ENCODE measurements at places on chromosomes 2 and 18. TPM values are rescaled to one million over a fixed set of nuclear protein-coding genes. Genes with fewer than 3 reads are reported as not detected.

The SERPINB10 gene
- 0.29 TPM for total RNA-seq

The ABCG5 gene
- total RNA-seq = not detected

GRCh38 chr2:117918608-117919007, 95.3 kb downstream of the CCDC93 start:
- H3K27ac ChIP-seq = no peak overlapping the region
- H3K36me3 ChIP-seq = peaks cover 40% of the 10 kb centered on the region
- no peaks in the 10 kb centered on the region for H3K27me3 ChIP-seq
- no peak overlapping the region for H3K4me3 ChIP-seq

DNA sequence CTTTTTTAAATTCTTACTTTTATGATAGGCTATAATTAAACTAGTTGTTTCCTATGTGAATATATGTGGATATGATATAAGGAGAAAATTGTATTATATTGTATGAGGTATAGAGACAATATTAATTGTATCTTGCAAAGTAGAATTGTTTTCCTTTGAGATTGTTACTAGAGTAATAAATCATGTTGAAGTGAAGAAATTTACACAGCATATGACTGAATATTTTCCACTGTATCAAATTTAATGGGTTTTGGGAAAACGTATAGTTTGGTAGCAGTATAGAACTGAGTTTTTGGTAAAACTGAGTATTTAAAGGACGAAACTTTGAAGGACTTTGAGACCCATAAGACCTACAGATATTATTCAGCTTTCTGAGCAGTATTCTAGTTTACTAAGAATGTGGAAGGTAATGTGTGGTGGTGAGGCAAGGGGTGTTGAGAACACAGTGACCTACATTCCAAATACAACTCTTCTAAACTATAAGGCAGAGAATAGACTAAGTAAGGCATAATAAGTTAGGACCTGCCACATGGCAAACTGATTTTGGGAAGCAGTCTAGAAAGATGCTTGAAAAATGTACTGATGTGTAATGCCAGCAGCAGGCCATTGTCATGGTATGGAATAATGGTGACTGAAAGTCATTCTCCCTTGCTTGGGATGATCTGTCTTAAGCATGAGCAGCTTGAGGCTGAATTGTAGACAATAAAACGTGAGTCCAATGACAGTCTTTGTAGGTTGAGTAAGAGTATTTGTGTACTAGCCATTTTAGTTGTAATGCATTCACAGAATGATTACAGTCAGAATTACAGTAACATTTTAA, 29.6 kb downstream of the PKP4 start:
- H3K27ac ChIP-seq = peak overlapping the region; percentile 88
- H3K4me1 ChIP-seq = peaks cover 33% of the 10 kb centered on the region
- peak; percentile 88 for DNase-seq
- H3K27me3 ChIP-seq = no peaks in the 10 kb centered on the region
- H3K36me3 ChIP-seq = no peaks in the 10 kb centered on the region

DNA sequence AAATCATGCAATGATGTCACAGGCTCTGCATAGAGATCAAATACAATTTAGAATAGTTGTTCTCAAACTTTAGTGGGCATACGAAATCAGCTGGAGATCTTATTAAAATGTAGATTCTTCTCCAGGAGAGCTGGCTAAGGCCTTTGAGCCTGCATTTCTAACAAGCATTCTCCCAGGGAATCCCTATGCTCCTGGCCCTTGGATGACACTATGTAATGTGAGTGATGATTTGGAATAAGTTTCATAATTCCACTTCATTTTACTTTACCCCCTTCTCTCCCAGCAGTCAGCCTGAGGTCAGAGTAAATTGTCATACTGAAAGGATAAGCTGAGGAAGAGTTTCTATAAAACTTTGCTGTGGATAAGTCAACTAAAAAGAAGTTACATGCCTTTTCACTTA, 189.1 kb downstream of the UBE2E3 start:
- no peak overlapping the region for H3K27ac ChIP-seq
- H3K4me3 ChIP-seq = no peak overlapping the region
- no peaks in the 10 kb centered on the region for H3K4me1 ChIP-seq
- no peaks in the 10 kb centered on the region for H3K27me3 ChIP-seq
- H3K36me3 ChIP-seq = no peaks in the 10 kb centered on the region

DNA sequence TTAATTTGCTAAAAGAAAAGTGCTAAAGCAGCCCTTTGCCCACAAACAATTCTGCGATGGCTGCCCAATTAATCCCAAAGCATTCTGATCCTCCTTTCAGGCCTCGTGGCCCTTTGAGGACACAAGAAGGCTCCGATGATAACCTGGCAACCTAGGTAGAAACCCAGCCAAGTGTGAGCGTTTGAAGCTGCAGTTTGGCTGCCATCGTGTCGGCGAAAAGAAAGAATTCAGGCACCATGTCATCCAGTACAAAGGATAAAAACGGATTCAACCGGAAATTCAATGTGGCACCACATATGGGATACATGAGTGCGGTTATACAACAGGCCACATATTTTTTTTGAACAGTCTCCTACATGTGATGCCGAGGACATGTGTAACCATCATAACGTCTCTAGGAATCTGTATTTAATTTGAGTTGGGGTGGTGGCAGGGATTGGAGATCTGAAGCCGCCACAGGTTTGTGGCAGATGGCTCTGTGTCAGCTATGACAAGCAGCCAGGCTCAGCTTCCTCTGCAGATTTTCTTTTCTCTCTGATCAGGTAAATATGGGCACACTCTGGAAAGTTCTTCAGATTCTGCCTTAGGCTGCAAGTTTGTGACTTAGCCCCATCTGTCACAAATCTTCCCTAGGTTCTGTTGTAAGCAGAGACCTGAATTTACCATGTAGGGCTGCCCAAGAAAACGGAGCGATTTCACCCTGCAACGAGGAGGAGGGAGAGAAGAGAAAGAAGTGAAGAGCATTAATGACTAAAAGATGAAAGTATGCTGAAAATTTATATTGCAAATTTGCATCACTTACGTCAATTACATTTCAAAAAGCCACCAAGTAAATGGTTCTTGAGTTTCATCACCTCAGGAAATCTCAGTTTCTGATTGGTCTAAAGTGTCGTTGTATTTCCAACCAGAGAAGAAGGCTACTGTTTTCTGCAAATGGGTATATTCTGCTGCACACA, 573.2 kb downstream of the ZEB2 start:
- no peak for DNase-seq
- peaks cover 10% of the 10 kb centered on the region for H3K4me1 ChIP-seq
- no peaks in the 10 kb centered on the region for H3K36me3 ChIP-seq
- no peaks in the 10 kb centered on the region for H3K27me3 ChIP-seq

- peak; percentile 80 for DNase-seq
- no peak overlapping the region for H3K27ac ChIP-seq
- H3K36me3 ChIP-seq = no peaks in the 10 kb centered on the region
These were observed 9.1 kb downstream of the ITM2C start for GRCh38 chr2:230873661-230874401.
